Glomerular endothelial cell (primary cell): ENCODE measurements at places on chromosomes 6 and 20.

DNA sequence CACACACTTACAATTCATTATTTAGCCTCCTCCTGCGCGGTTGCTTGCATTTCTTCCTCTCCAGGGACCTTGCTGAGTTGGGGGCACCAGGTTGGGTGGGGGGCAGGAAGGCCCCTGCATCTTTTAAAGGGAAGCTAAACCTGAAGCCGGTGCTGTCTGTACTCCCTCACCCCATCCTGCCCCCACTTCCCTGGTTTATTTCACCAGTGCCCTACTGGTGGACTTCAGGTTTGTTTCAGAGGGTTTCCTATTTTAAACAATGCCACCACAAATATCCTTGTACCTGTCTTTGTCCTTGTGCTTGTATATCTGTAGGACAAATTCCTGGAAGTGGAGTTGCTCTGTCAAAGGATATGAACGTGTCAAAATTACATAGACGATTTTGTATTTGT is 21.0 kb downstream of the PTK7 start:
- DNase-seq: no peak

DNA sequence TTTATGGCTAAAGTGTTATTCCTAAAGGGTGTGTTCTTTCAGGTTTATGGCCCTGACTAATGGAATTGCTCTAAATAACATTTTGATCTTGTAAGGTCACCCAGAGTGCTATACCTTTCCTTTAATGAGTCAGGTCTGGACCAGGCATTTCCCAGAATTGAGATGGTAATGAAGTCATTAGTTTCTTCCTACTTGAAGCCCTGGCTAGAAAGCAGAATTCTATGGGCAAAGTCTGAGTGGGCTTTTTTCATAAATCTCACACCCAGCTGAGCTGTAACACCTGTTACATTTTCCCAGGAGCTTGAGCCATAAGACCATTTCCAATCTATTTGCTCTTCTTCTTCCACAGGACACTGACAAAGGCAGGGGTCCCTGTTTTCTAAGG is 122.0 kb upstream of the ID4 start:
- no peak for DNase-seq

GRCh38 chr6:114569669-114570068 is 226.8 kb upstream of the HS3ST5 start:
- DNase-seq: no peak

- no peak for DNase-seq
Observed at GRCh38 chr6:47729019-47729418, 30.6 kb downstream of the ADGRF4 start.

DNA sequence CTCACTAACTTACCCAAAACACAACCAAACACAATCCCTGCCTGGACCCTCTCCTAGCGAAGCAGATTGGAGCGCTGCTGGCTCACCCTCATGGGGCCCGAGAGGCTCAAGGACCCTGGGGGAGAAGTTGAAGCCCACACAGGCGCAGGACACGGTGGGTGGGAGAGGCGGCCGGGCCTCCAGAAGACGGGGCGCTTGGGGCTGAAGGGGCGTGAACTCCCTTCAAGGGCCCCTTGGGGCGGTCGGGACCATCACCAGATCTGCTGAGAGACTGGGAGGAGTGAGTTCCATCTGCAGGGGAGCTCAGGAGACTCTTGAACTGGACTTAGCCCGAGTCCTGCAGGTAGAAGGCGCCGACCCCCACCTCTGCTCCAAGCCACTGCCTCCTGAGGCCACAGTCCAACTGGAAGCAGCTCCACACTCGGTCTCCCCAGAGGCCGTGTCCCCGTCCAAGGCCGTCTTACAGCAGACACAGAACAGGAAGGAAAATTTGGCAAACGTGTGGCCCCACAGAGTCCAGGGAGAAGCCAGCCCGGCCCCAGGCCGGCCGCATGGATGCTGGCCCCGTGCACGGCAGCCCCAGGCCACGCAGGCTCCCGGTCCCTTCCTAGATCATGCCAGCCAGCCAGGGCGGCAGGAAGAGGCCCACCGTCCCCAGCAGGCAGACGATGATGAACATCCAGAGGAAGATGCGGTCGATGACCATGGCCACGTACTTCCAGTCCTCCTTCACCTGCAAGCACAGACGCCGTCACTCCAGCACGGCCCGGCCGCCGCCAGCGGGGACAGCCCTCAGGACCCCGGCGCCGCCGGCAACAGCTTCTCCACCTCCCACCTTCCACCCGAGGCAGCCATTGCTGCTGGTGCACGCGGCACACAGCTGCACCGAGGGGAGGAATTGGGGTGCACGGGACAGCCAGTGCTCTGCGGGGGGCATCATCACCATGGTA is 14.7 kb downstream of the CHRNA4 start:
- no peak for DNase-seq

GRCh38 chr6:150766201-150766997 is 99.1 kb upstream of the MTHFD1L start:
- DNase-seq: no peak

DNA sequence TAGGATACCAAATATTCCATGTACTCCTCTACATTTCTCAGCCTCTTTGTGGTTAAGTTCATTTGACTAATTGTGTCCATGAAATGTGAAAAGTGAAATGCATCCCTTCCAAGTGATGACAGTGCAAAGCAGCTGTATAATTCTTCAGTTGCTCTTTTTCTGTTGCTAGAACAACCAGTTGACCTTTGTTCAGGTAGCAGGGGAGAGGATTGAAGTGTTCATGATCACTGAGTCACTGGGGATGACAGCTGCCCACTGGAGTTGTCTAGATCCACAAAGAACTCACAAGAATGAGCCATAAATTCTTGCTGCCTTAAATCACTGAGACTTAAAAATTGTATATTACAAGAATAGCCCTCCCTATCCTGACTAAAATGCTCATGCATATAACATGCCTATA is 254.6 kb downstream of the EPHA7 start:
- no peak for DNase-seq

DNA sequence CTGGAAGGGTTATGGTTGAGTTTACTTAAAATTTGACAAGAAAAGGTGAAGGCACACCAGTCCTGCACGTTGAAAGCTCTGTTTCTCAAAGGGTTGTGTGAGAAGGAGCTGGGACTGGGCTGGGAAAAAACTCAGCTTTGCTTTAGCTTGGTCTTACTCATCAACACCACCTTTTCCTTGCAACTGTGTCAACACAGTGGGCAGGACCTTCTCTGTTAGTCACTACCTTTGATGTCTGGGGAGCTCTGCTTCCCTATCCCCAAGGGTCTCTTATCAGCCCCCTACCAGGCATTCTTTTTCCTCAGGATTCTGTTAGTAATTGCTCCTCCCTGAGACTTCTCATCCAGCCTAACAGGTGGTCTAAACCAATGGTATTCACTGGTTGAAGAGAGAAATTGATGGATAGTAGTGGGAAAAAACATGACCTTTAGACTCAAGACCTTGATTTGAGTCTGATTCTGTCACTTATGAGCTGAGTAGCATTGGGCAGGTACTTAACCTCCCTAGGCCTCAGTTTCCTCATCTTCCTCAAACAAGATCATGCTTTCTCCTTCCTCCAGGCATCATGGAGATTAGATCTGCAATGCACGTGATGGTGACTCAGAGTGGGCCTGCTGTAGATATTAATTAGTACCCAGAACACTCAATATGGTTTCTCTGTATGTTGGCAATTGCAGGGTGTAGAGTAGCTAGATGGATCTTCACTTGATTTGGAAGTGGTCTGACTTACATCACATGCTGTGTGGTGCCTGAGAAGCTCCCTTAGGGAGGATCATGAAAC is 17.2 kb upstream of the FOXA2 start:
- DNase-seq: no peak

GRCh38 chr6:47404435-47404834 is 73.2 kb upstream of the CD2AP start:
- no peak for DNase-seq

- DNase-seq: no peak
Observed at GRCh38 chr6:33700391-33701050, 11.0 kb downstream of the UQCC2 start.

DNA sequence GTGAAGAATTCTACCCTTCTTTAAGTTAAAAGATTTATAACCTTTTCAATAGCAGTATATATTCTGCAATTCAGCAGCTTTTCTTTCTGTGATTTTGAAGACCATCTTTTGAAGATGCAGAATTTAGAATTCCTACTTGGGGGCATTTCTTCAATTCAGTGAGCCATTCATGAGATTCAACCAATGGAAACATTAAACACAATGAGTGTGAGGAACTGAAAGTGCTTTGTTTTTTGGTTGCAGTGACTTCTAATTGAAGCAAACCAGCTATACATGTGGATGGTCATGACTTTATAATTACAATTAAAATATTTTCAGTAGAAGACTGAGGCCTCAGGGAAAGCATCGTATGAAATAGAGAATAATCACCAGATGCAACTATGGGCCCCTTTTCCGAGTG is 108.3 kb downstream of the CARMIL1 start:
- DNase-seq: no peak

DNA sequence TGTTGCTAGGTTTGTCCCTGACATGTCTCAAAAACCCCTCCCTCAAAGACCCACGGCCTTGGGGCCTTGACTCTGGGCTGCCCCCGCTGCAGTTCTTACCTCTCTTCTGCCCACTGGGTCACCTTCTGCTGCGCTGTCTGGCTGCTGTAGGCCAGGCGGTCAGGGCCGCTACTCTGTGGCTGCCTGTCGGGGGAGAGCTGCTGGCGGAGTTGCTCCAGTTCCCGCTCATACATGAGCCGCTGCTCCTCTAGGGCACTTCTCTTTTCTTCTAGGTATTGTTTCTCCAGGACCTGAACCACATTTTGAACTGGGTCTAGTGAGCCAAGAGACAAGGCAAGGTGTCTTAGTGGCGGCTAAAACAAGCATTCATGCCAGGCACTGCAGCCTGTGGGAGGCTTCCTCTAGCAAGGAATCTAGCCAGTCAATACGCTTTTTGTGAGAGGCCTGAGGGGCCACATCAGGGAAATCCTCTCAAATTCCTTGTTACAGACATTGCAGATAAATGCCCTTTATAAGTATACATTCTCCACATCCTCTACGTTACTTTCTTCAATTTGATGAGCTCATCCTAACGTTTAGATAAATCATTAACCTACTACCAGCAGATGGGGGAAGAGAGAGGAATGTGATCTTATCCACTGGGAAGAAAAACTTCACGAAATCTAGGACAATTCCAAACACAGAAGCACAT is 110.3 kb upstream of the NUP153 start:
- no peak for DNase-seq

DNA sequence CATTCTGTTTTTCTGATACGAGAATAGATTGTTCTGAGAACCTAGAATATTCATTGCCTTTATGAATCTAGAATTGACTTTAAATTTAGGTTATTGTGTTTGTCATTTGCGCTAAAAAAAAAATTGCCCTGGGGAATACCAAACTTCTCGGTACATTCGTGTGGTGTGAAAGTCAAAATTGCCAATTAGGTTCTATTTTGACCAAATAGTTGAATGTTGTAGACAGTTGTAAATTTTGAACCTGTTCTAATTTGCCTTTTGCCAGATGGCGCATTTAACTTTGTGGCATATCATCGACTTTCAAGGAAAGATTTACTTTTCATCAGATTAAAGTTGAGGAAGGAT is 3.0 kb downstream of the WTAP start:
- DNase-seq: no peak

DNA sequence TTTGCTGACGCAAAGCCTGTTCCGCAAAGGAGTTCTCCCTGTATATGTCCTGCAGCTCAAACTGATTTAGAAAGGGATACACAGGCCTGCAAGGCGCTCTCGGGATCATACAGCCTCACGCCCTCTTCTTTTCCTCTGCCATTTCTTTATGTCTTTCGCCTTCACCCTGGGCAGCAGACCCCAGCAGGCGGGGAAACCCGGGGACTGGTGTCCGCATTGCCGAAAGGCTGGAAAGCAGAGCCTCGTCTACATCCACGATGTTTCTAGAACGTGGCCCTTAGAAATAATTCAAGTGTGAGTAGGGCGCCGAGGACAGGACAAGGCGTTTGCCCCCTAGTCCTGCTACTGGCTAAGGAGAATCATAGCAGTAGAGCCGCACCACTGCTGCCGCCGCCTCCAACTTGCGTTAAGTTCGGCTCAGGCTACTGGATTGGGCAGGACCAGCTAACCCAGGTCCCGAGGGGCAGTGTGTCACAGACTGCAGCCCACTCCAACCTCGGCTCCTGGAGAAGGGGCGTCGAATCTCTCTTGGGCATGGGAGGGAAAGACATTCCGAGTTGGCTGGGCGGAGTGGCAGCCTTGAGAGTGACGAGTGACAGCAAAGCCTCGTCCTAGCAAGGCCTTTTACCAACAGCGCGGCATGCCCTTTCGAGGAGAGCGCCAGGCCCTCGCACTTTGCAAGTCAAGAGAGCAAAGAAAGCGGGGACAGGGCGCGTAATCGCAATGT is 2.6 kb upstream of the TBX18 start:
- no peak for DNase-seq

GRCh38 chr20:56715309-56715708 is 86.2 kb downstream of the TFAP2C start:
- no peak for DNase-seq

DNA sequence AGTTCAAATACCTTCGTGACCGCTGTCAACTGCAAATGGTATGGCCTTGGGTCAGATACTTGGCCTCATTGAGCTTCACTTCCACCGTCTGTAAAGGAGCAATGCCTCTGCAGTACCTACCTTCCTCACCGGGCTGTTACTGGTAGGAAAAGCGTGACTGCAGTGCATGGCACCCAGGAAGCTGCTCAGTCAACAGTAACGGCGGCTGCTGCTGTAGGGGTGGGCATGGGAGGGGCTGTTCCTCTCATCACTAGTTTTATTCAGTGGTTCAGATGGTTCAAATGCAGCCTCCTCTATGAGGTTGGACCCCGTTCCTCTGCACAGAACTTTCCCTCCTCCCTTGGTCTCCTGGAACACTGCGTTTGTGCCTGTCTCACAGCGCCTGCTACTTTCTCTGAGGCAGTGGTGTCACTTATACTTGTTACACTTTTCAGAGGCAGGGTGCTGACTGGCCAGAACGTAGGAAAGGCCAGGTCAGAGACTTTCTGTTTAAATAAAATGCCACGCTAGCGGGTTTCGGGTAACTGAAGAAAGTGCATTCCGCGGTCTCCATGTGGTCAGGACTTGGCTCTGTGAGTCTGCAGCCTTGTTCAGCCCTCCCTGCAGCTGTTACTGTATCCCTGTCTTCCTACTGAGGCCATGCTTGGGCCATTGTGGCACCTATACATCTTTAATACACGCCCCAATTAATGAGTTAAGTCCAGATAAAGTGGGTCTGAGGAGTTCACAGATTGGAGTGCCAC is 279.6 kb downstream of the NRN1 start:
- no peak for DNase-seq

DNA sequence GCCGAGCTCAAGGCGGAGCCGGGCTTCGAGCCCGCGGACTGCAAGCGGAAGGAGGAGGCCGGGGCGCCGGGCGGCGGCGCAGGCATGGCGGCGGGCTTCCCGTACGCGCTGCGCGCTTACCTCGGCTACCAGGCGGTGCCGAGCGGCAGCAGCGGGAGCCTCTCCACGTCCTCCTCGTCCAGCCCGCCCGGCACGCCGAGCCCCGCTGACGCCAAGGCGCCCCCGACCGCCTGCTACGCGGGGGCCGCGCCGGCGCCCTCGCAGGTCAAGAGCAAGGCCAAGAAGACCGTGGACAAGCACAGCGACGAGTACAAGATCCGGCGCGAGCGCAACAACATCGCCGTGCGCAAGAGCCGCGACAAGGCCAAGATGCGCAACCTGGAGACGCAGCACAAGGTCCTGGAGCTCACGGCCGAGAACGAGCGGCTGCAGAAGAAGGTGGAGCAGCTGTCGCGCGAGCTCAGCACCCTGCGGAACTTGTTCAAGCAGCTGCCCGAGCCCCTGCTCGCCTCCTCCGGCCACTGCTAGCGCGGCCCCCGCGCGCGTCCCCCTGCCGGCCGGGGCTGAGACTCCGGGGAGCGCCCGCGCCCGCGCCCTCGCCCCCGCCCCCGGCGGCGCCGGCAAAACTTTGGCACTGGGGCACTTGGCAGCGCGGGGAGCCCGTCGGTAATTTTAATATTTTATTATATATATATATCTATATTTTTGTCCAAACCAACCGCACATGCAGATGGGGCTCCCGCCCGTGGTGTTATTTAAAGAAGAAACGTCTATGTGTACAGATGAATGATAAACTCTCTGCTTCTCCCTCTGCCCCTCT is 1.1 kb downstream of the CEBPB start:
- no peak for DNase-seq
